G401 (cell line): ENCODE measurements at places on chromosomes 6 and 20. TPM values are rescaled to one million over a fixed set of nuclear protein-coding genes. Genes with fewer than 3 reads are reported as not detected.

The SIRPB2 gene
- not detected in 2 replicates for total RNA-seq

The TGM2 gene
- total RNA-seq = 13.1 and 23.4 TPM in 2 replicates

The TREML1 gene
- not detected in 2 replicates for total RNA-seq

The IL17F gene
- total RNA-seq = not detected in 2 replicates

The OTOR gene
- not detected in 2 replicates for total RNA-seq

The HIVEP2 gene
- 0.80 and 1.8 TPM in 2 replicates for total RNA-seq

The SLC17A3 gene
- total RNA-seq = not detected in 2 replicates

The SLCO4A1 gene
- total RNA-seq = 9.2 and 10.3 TPM in 2 replicates

The ATP6V1G2 gene
- total RNA-seq = 3.8 and 4.9 TPM in 2 replicates

The BLTP3A gene
- 4.6 and 6.5 TPM in 2 replicates for total RNA-seq

The ADAM33 gene
- total RNA-seq = 1.4 TPM in 1 of 2 replicates, not detected in the other

The EYA4 gene
- not detected in 2 replicates for total RNA-seq

The DLL1 gene
- 0.18 and 0.51 TPM in 2 replicates for total RNA-seq

The QKI gene
- total RNA-seq = 107 and 133 TPM in 2 replicates

The FRS3 gene
- total RNA-seq = 1.7 and 3.3 TPM in 2 replicates

The SLC22A2 gene
- not detected in 2 replicates for total RNA-seq

DNA sequence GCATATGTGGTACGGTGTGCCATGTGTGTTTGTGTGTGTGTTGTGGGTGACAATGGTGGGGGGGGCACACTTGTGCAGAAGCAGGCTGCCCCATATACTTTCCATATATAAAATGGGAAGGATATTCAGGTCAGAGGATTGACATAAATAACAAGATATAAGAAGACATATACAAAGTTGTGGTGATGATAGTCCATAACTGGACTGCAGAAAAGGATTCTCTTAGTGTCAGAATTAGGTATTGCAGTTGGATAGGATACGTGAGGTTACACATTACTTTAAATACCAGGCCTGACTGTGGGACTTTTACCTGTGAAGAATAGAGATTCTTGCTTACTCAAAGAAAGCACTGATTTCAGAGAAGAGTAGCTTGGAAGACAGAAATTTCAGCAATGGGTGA lies 1260.3 kb downstream of the EPHA7 start:
- DNase-seq = no peak

GRCh38 chr20:37218441-37218840 lies 39.1 kb upstream of the MROH8 start:
- no peak for DNase-seq

GRCh38 chr6:168469521-168469920 lies 28.5 kb downstream of the SMOC2 start:
- DNase-seq = no peak

GRCh38 chr20:35006531-35006971 lies 50.9 kb downstream of the MYH7B start:
- DNase-seq = no peak

DNA sequence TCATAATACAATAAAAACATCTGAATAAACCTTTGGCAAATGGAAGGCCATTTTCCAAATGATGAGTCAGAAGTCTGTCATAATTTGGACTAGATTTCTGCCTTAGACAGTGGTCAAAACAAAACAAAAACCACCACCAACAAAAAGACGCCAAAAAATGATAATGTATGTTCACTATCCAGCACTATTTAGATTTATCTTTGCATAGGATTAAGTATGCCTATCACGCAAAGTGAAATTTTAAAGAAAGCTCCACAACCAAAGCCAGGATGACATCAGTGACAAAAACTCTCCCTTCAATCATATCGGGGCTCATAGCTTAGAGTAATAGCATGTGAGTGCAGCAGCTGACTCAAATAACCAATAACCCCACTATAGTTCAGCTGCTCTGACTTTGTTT lies 201.9 kb downstream of the MOXD1 start:
- no peak for DNase-seq

GRCh38 chr20:7399575-7399974 lies 540.7 kb downstream of the HAO1 start:
- DNase-seq = no peak

DNA sequence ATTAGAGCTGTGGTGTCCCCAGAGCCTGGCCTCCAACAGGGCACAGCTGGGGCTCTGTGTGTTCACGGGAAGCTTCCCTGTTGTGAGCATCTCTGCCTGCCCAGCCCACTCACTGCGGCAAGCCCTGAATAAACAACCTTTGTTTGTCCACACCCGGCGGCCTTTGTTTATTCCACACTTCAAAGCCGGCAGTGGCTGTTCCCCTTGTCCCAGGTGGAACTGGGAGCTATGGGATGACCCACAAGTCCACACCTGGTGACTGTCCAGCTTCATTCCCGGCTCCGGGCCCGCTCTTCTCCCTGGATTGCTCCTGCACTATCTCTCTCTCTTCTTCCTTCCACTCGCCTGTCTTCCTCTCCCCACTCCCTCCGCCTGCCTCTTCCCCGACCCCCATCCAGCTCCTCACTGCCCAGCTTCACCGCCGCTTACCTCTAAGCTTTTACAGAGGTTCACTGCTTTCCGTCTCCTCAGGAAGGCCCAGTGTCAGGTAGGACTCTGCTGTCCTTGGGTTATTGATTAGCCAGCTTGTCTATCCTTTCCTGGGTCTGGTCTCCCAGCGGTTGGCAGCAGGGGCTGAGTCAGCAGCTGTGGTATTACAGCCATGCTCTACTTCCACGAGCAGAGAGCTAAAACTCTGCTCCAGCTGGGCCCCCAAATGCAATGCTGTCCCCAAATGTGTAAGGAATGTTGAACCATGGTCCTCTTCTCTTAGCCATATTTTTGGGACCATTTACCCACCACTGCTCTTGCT lies 17.8 kb downstream of the DACT2 start:
- no peak for DNase-seq

GRCh38 chr6:138652824-138653223 lies 120.7 kb upstream of the CCDC28A start:
- no peak for DNase-seq

GRCh38 chr6:138689849-138690248 lies 83.7 kb upstream of the CCDC28A start:
- DNase-seq = no peak

- DNase-seq = peak; percentile 76
These were observed 83.8 kb downstream of the FNDC1 start for GRCh38 chr6:159252955-159253508.

DNA sequence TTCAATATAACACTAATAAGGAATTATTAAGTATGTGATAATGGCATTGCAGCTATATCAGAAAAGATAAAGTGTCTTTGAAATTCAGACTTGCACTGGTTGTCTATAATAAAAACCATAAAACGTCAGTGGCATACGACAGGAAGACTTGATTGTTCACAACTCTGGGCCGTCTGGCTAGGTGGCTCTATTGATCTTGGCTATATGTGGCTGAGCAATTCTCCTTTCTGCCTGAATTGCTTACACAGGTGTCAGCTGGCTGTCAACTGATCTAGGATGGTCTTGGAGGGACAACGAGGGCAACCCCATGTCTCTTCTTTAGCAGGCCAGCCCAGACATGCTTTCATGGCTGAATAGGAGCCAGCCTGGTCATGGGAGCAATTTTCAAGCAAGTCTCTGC lies 359.1 kb downstream of the QKI start:
- DNase-seq = no peak

- DNase-seq = no peak
These were observed 26.5 kb upstream of the SMOC2 start for GRCh38 chr6:168414336-168415097.

GRCh38 chr20:6705926-6706548 lies 61.4 kb upstream of the BMP2 start:
- DNase-seq = no peak

GRCh38 chr20:53402233-53403005 lies 191.2 kb downstream of the ZNF217 start:
- DNase-seq = no peak

DNA sequence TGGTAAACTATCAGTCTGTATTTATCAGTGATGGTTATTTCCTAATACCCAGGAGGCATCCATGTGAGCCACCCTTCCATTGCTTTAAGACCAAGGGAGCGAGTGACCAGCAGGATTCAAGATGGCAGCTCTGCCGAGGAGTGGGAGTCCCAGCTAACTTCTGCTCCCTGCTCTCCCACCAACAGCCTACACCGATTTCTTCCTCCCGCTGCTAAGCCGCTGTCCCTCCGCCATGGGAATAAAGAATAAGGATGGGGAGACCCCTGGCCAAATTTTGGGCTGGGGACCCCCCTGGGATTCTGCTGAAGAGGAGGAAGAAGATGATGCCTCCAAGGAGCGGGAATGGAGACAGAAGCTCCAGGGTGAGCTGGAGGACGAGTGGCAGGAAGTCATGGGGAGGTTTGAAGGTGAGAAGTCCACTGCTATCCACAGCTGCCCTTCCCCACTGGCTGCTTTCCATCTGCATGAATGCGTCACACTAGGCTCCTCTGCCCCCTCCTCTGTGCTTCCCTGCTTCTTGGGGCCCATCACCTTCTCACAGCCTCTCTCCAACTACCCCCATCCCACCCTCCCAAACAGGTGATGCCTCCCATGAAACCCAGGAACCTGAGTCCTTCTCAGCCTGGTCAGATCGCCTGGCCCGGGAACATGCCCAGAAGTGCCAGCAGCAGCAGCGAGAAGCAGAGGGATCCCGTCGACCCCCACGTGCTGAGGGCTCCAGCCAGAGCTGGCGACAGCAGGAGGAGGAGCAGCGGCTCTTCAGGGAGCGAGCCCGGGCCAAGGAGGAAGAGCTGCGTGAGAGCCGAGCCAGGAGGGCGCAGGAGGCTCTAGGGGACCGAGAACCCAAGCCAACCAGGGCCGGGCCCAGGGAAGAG lies 10.3 kb downstream of the NFKBIL1 start:
- no peak for DNase-seq

DNA sequence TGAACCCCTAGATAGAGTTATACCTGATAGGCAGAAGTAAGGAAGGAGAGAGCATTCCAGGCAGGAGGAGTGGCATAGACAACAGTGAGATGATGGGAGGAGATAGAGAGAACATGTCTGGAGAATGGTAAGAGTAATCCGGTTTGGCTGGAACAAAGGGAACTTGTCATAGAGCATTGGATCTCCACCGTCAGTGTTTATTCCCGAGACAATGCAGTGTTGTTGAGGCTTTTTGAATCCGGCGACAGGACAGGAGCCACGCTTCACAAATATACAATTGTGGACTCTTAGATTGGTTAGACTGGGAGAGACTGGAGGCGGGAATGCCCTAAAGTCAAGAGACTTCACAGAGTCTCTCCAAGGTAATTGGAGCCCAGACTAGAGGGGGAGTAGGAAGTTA lies 119.8 kb downstream of the ANKS1A start:
- DNase-seq = no peak
